ENCODE measurements at places on chromosomes 11 and 22.

- peak; percentile 7 for DNase-seq
Observed at GRCh38 chr22:19970479-19971275, 29.1 kb upstream of the TXNRD2 start.

- no peak for DNase-seq
Observed at GRCh38 chr11:122404571-122404970, 251.0 kb upstream of the UBASH3B start.

GRCh38 chr11:34397120-34397519 lies 39.3 kb upstream of the ABTB2 start:
- DNase-seq, result no peak

- no peak for DNase-seq
Observed at GRCh38 chr11:719214-720016, 13.4 kb downstream of the EPS8L2 start.

- DNase-seq, result no peak
Observed at GRCh38 chr11:29317694-29318093, 699.1 kb downstream of the KCNA4 start.

- DNase-seq, result no peak
Observed at GRCh38 chr11:120185706-120186455, 25.0 kb upstream of the OAF start.

- DNase-seq, result no peak
Observed at GRCh38 chr22:30104501-30105156, 24.4 kb downstream of the HORMAD2 start.

DNA sequence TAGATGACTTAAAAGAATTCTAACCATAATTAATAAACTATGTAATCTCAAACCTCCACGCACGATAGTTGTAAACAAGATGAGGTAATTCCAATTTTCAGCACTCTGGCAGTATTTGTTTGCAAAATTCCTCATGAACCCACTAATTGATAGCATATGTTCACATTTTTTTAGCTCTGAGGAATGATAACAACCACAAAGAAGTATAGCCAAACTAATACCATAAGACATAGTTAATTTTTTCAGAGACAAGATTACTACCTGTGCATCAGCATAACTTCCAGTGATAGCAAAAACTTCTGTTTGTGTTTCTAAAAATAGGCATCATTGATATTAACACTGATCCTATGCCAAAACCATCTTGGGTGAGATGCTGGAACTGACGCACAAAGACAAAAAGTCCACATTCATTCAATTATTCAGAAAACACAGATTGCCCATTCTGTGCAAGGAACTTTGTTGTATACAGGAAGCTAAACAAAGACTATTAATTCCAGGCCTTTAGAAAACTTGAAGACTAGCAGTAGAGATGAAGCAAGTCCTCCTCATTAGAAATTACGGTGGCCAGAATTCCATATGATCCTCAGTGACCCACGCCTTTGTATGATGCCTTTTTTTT lies 57.7 kb downstream of the PDGFD start:
- peak; percentile 24 for DNase-seq

DNA sequence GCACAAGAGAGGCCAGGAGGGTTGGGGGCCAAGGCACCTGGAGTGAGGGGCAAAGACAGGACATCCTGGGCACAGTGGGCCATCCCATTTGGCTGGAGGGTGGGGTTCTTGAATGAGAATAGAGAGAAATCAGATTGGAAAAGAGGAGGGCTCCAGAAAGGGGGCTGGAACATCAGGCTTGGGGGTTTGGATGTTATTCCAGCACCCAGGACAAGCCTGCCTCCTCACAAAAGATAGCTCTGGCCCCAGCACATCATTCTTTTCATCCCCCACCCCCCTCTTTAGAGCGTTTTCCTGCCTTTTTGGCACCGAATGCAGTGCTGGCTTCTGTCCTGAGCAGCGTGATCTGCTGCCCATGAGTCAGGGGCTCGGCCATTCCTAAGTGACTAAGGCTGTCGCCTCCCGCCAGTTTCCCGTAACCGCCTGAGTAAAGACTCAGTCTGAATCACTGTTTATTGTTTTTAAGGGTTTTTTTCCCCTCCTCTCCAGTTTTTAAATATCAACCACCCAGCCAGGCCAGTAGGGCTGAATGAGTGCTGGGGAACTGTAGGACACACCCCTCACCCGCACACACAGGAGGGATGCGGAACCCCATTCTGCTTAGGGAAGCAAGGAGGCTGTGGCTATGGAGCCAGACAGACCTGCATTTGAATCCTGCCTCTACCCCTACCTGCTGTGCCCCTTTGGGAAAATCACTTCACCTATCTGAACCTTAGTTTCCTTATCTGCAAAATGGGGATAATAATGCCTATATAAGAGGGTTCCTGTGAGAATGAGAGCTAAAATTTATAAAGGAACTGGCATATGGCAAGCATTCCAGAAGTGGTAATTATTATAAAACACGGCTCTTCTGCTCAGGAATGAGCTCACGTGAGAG lies 32.4 kb upstream of the NAV2 start:
- peak; percentile 85 for DNase-seq

DNA sequence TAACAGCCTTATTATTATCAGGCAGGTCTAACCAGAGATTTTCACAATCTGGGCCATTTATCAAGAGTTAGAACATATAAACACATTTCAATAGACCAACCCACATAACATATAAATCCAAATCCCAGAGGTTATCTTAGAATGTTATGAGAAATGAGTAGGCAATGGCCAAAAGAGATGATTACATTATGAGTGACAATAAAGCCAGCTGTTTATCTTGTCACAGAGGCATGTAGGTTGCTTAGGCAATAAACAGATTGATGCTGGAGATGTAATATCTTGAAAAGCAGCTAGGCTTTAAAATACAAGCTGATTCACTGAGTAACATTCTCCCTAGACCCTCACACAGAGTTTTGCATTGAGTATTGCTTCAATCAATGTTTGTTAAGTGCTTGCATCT lies 148.5 kb upstream of the SESN3 start:
- no peak for DNase-seq

GRCh38 chr22:32075997-32076760 lies 33.1 kb downstream of the SLC5A1 start:
- DNase-seq, result no peak

DNA sequence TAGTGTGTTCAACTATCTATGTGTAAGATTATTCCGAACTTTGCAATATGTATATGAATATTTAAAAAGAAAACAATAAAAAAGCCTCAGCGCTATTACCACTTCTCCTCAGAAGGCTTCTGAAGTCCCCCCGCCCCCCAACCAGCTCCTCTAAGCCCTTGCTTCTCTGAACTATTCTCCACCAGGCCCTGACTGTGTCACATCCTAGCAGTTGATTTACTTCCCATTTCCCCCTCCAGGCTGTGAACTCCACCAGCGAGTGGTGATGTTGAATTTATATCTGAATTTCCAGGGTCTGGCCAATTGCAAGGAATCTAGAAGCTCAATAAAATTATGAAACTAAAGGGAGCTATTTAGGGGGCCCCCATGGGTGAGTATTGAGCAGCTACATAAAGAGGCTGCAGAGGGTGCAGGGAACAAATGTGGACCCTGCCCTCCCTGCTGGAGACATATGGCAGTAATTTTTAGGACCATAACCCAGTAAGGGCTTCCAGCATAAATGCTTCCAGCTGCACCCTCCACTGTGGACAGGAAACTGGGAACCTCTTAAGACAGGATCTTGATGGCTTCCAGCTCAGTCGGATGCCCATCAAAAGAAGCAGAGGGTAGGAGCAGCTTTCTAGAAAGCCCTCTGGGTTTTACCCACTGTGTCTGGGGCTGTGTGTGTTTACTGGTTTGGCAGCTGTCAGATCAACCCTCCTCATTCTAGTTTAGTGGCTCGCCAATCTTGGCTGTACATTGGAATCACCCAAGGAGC lies 81.4 kb downstream of the TIMP3 start:
- no peak for DNase-seq

GRCh38 chr22:31332010-31332409 lies 14.1 kb downstream of the PATZ1 start:
- DNase-seq, result no peak

DNA sequence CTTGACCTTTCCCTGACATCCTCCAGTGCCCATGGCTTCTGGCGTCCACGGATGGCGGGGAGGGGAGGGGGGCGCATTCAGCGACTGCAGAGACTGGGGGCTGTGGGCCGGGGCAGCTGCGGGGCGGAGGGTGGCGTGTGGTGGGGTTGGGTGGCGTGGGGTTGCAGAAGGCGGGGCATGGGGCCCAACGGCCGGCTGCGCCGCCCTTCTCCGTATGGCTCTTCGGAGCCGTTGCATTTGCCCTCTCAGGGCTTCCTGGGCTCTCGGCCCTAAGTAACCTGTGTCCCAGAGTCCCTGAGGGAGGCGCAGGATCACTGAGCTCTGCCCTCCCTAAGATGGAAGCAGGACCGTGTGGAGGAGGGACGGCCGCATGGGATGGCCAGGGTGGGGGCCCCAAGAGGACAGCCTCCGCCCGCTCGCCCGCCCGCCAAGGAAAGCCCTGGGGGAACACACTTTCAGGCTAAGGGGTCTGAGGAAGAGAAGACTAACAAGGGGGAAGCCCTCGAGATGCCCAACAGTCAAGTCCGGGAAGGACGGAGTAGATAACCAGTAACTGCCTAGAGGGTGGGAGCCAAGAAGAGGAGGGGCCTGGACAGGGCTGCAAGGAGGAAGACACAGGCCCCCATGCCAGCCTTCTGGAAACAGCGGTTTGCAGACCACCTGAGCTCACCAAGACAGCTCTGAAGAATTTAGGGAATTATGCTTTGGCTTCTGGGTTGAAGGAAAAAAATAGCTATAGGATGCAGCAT lies 9.2 kb upstream of the AIFM3 start:
- DNase-seq, result no peak

- DNase-seq, result no peak
Observed at GRCh38 chr11:75072582-75072981, 24.1 kb downstream of the OR2AT4 start.

- DNase-seq, result no peak
Observed at GRCh38 chr11:118088531-118088930, 1.8 kb upstream of the SMIM35 start.

GRCh38 chr22:18113680-18114394 lies 3.2 kb downstream of the TUBA8 start:
- no peak for DNase-seq

All from AG09309 (cell line).